Fibroblast of skin of abdomen (primary cell): ENCODE measurements at places on chromosomes 4 and X.

- no peak for DNase-seq
Measured at GRCh38 chr4:26473893-26474292, 16.4 kb downstream of the CCKAR start.

- DNase-seq, result no peak
Measured at GRCh38 chr4:13495753-13496152, 11.6 kb upstream of the RAB28 start.

DNA sequence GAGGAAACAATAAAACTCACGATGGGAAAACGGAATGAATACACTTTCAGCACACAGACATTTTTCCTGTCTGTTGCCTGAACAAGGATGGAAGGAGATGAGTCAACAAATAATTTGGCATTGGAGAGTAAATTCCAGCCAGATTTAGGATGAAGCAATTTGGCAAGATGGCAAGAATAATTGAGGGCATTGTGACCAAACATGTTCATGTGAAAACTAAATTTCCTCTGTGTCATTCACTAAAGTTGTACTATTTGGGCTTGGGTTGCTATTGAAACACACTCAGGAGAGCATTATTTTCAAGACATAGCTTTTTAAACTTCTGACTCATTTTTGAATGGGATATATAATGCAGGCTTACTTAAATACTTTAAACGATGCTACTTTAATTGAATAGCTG is 1614.4 kb downstream of the PCDH19 start:
- peak; percentile 67 for DNase-seq

DNA sequence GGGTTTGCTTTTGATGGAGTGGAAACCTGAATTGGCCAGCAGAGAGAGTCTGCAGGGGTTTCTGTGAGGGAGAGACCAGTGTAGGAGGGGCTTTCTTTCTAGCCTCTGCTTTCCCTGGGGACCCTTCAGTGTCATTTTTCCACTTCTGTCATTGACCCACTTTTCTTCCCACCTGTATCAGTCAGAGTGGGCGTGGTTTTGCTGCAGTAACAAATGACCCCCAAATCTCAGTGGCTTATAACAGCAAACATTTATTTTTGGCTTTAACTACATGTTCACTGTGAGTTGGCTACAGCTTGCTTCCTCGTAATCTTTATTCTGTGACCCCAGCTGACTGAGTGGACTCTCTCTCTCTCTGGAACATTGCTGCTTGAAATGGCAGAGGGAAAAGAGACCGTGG is 25.6 kb upstream of the PTTG2 start:
- no peak for DNase-seq

DNA sequence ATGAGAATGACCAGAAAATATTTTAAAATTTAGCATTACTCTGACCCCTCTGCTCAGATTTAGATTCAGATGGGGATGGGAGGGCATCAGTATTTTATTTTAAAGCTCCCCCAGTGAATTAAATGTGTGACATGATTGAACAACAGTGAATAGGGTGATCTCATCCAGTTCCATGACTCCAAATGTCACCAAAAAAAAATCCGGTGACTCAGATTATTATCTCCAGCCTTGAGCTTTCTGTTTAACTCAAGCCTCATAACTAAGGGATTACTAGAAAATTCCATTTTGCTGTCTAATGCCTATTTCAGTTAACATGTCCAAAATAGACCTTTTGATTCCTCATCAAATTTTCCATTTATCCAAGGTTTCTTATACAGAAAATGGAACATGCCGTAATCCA is 121.8 kb upstream of the TMEM47 start:
- peak; percentile 75 for DNase-seq

DNA sequence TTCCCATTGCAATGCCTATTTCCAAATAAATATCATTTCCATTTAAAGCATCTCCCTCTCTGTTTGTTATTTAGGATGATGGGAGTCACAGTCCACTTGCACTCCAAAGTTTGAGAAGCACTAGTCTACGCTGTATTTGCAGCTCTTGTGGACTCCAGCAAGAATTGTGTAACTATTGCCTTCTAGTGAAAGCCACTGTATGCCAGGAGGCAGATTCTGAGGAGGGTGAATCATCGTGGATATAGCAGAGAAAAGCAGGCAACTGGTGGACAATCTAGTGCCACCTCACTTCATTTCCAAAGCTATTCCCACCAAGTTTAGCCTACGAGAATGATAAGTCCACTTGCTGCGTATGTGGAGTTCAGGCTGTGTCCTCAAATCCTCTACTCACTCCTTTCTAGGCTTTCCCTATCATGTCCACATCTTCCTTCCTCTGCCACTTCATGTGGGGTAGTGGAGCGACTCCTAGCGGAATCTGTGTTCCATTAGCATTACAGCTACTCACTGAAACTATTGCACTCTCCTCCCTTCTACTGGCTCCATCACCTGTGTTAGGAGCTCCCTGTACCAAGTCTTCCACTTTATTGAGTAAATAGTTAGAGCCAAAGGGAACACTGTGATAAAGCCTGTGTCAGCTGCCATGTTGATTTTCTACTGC is 501.8 kb upstream of the GALNT7 start:
- no peak for DNase-seq

DNA sequence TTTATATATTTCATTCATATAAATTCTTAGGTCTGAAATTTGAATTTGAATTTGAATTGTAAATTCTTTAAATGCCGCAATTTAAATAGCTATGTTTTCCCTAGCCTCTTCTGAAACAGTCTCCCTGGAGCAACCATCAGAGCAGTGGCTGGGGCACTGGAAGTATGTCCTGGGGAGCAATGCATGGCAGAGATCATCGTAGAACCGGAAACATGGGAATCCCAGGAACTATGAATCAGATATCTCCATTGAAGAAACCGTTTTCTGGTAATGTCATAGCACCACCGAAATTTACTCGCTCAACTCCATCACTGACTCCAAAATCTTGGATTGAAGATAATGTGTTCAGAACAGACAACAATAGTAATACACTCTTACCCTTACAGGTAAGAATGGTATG is 4.9 kb downstream of the CPEB2 start:
- DNase-seq, result no peak

- DNase-seq, result no peak
Measured at GRCh38 chrX:118669435-118669834, 58.0 kb upstream of the IL13RA1 start.

GRCh38 chr4:43855283-43855682 is 593.3 kb downstream of the KCTD8 start:
- DNase-seq, result no peak

- DNase-seq, result no peak
Measured at GRCh38 chr4:7335344-7336066, 99.2 kb downstream of the PSAPL1 start.

DNA sequence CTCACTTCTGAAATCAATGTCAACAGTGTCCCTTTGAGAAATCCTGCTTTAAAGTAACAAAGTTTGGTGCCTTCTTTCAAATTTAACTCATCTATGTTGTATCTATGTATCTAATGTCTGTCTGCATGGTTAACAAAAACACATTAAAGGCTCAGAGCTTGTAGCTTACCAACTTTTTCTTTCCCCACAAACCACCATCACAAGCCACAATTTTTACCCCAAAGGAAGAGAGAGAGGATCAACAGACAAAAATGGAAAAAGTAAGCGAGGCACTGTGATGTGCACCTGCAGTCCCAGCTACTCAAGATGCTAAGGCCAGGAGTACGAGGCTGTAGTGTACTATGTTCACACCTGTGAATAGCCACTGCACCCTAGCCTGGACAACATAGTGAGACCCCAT is 17.2 kb downstream of the ATRX start:
- DNase-seq, result no peak

- DNase-seq, result no peak
Measured at GRCh38 chr4:15809058-15809457, 30.9 kb downstream of the CD38 start.

GRCh38 chrX:13506574-13506973 is 62.8 kb upstream of the EGFL6 start:
- DNase-seq, result peak; percentile 39

DNA sequence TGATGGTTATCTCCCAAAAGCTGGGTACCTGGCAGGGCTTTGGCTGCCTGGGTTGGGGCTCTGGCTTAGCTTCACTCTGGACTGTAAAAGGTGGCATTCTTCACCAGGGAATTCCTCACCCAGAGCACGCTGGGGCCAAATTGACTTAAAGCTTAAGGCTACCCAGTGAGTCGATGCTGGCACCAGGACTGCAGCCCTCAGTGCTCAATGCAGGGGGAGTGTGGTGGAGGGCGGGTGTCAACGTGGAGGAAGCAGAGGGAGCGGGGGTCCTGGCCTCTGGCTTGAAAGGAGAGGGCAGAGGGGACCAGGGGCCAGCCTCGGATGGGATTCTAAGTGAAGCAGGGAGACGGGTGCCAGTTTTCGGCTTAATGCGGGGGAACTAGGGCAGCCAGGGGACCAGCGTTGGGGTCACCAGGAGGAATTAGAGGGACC is 446 bp upstream of the FAM50A start:
- no peak for DNase-seq

- no peak for DNase-seq
Measured at GRCh38 chr4:33085709-33086108, 2365.5 kb downstream of the PCDH7 start.

DNA sequence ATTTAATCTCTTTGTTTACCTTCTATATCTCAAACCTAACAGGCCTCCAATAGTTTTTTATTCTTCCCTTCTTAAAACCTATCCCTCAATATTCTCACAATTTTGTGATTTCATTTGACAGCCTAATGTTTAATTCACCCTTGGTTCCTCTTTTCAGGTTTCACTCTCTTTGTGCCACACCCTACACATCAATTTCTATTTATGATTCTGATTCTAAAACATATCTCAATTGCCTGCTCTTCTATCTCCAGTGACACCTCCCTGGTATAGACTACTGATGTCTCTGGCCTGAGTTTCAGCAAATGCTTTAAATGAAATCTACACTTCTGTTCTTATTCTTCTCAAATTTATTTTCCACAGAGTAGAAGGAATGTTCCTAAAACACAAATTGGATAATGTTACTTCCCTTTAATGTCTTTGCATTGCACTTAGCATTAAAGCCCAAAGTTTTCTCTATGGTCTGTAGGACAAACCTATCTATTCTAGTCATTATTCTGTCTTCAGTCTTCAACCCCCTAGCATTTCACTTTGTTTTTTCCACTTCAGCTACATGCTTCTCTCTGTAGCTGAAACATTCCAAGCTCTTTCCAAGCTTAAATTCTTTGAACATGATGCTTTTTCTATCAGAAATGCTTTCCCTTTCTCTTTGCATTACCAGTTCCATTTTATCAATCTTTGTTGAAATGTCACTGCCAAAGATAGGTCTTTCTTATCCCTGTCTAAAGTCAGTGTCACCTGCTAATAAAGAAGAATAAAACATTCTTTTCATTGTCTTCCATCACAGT is 622.0 kb downstream of the CENPC start:
- no peak for DNase-seq

GRCh38 chr4:47468706-47469365 is 5.3 kb upstream of the COMMD8 start:
- peak; percentile 40 for DNase-seq

- DNase-seq, result no peak
Measured at GRCh38 chrX:136933611-136934145, 53.2 kb upstream of the RBMX start.

GRCh38 chr4:138643827-138644226 is 371.8 kb upstream of the NOCT start:
- peak; percentile 36 for DNase-seq

- no peak for DNase-seq
Measured at GRCh38 chr4:38860788-38861424, 4.3 kb upstream of the TLR6 start.

DNA sequence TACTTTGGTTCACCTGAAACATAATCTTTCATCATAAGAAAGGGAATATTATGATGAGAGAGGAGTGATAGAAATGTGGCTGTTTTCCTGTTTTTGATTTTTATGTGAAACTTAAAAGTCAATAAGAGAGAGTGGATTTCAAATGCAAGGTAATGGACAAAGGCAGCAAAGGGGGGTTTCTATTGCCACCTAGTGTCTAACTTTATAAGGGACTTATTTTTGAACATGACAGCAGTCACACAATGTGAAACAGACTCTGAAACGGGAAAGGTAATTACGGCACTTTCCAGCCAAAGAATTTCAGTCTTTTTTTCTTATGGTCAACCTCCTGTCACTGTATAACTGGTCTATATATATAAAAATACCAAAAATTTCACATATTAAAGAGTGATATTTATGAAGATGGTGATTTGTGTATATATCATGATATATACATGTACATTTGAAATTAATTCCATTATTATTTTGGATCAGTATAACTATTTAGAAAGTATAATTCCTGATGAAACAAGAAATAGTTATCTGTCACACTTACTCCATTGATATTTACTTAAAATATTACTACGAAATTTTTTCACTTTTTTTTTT is 127.1 kb downstream of the FBXO8 start:
- peak; percentile 42 for DNase-seq

DNA sequence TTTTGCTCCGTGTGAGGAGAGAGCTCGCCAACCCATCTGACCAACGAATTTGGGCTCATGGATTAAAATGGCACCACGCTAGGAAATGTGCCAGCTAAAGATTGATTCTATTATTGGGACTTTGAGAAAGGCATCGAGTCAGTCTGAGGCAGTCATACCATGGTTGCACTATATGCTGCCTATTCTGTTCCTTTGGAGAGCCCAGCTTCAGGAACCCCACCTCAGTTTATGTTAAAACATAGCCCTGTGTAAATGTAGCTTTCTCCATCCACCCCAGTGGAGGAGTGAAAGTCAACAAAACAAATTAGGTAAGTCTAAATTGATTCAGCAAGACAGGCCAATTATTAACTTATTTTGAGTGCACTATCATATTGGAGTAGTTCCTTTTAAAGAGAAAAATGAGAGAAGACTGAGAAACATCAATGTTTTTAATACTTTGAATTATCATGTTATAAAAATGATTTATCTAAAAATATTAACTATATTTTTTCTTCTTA is 24.5 kb upstream of the ADH7 start:
- DNase-seq, result no peak

DNA sequence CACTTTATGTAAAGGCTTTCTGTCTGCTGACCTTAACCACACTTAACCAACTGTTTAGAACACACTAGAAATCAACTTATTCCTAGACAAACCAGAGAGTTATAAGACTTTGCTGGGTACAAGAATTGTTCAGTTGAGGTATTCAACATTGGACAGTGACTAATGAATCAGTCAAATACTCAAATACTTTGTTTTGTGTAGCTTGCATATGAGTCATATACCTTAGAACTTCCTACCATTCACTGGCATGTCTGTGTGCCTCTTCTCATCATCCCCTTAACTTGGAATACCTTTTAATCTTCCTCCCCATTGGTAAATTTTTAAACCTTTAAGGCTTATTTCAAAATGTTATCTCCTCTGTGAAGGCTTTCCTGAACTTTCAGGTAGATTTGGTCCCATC is 708.8 kb upstream of the GRIA3 start:
- DNase-seq, result peak; percentile 24

GRCh38 chrX:51281758-51282318 is 50.8 kb upstream of the NUDT10 start:
- DNase-seq, result no peak

DNA sequence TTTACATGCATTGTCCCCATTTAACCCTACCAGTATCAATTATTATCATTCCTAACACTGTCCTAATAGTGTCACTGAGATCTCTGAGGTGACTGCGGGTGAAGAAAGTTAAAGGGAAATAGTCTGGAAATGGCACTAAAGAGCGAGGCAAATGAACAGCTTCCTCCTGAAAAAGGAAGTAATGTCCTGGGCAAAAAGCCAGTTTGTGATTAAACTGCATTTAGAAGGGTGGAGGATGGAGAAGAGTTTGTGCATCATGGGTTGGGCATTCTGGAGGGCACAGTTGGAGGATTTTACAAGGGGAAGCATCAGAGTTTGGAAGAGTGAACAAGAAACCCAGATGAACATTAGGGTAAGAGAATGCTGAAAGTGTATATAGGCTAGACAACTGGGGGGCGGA is 60.5 kb upstream of the SLC25A4 start:
- DNase-seq, result no peak

- no peak for DNase-seq
Measured at GRCh38 chrX:124338733-124339514, 6.5 kb downstream of the TEX13D start.

GRCh38 chr4:119939071-119939995 is 127.3 kb downstream of the MAD2L1 start:
- DNase-seq, result no peak
